Thyroid gland (tissue), 4 donors: ENCODE measurements at places on chromosomes 2 and 18. TPM values are rescaled to one million over a fixed set of nuclear protein-coding genes. Genes with fewer than 3 reads are reported as not detected.
A peak's percentile ranks its signal among the peaks of the same experiment; 100 is the strongest.

SCN2A gene
- 0.11 TPM for total RNA-seq

TSPYL6 gene
- total RNA-seq: 0.54 TPM

PROM2 gene
- 24.3 TPM for total RNA-seq

C18orf32 gene
- 85.6 TPM for total RNA-seq

LHCGR gene
- 0.59 TPM for total RNA-seq

ATAD2B gene
- 49.3 TPM for total RNA-seq

DPP10 gene
- not detected for total RNA-seq

ITGA4 gene
- 6.6 TPM for total RNA-seq

FSHR gene
- not detected for total RNA-seq

- no peaks in the 10 kb centered on the region for H3K4me1 ChIP-seq
- no peak overlapping the region for H3K4me3 ChIP-seq
- H3K27me3 ChIP-seq: no peaks in the 10 kb centered on the region
- DNase-seq: no peak
- H3K27ac ChIP-seq: no peak overlapping the region
Observed at GRCh38 chr2:86706220-86706619, 13.9 kb upstream of the RMND5A start.

DNA sequence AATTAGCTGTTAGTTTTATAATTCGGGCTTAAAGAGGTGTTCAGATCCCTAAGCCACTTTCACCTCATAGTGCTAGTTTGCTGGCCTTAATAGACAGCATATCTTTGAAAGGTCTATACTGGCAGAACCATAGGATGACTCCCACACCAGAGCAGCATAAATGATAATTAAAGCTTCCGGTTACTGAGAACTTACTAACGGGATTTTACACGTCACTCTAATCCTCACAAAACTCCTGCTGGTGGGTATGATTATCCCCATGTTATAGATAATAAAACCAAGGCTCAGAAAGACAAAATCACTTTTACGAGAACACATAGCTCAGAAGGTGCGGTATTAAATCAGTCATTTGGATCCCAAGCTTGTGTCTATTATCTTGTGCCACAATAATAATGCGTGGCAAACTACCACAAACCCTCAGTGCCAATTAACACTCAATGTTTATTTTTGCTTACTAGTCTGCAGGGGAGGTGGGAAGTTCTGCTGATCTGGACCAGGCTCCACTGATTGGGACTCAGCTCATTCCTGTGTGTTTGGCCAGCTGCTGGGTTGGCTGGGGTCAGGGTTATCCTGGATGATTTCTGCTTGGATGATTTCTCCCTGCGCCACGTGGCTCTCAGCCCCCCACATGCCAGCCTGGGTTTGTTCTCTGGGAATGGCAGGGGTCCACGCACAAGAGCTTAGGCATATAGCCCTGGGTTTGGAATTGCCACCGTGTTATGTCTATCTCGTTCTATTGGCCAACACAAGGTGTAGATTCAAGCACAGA is 62.3 kb downstream of the TRIB2 start:
- no peak for DNase-seq
- no peaks in the 10 kb centered on the region for H3K36me3 ChIP-seq
- no peak overlapping the region for H3K27ac ChIP-seq

DNA sequence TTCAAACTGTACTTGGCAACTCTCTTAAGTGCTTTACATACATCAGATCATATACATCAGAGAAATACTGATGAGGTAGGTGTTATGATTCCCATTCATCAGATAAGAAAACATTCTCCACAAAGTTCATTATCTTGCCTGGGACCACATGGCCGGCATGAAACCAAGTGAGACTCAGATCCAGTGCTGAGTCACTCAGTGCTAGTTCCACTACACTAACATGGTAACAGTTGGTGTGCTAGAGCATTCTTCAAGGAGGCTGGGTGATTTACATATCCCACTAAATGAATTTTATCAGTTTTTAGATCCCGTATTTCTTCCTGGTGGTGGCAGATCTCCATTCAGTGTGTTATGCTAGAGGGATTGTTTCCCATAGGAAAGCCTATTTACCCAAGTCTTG is 772.0 kb downstream of the CNTNAP5 start:
- DNase-seq: no peak
- H3K4me3 ChIP-seq: no peak overlapping the region
- no peak overlapping the region for H3K27ac ChIP-seq

DNA sequence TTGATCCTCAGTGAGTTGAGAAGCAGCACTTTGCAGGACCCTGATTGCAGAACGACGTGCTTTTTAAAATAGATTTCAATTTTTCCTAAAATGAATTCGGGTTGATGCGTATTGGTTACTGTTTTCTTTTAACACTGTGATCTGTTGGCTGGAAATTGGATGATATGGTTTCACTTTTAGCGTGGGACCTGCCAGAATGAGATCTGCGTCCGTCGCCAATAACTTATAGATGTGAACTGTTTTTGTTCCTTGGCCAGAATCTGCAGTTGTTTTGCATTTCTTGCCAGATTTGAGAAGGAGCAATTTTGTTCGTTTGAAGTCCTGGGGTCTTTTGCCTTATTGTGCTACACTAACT is 703 bp downstream of the UGGT1 start:
- no peak for DNase-seq
- H3K27me3 ChIP-seq: no peaks in the 10 kb centered on the region
- H3K36me3 ChIP-seq: no peaks in the 10 kb centered on the region
- no peak overlapping the region for H3K27ac ChIP-seq

GRCh38 chr2:11029136-11029535 is 117.4 kb downstream of the KCNF1 start:
- H3K36me3 ChIP-seq: no peaks in the 10 kb centered on the region
- H3K27ac ChIP-seq: no peak overlapping the region
- no peak for DNase-seq
- H3K27me3 ChIP-seq: no peaks in the 10 kb centered on the region
- no peak overlapping the region for H3K4me3 ChIP-seq
- H3K4me1 ChIP-seq: no peaks in the 10 kb centered on the region

GRCh38 chr18:33596178-33596854 is 18.3 kb downstream of the ASXL3 start:
- no peaks in the 10 kb centered on the region for H3K27me3 ChIP-seq
- H3K36me3 ChIP-seq: no peaks in the 10 kb centered on the region
- peaks cover 4% of the 10 kb centered on the region for H3K4me1 ChIP-seq

GRCh38 chr18:24876266-24876665 is 415.8 kb downstream of the HRH4 start:
- H3K27me3 ChIP-seq: no peaks in the 10 kb centered on the region
- no peak for DNase-seq
- H3K4me1 ChIP-seq: no peaks in the 10 kb centered on the region

DNA sequence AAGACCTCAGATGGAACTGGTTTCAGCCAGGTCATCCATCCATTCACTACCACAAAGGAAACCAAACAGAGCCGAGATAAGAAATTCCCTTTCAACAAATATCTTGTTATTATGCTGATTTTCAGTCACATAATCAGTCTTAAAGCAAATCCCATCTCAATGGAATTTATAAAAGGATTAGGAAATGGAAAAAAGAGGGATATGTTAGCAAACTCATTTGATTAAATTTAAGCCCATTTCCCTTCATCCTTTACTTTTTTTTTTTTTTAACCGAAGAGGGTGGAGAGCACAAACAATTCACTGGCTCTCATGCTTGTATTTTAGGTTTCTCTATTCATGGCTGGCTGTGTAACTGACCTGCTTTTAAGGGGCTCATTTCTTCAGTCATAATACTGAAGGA is 109.0 kb upstream of the GATA6 start:
- no peaks in the 10 kb centered on the region for H3K27me3 ChIP-seq
- H3K4me3 ChIP-seq: no peak overlapping the region
- no peak for DNase-seq

DNA sequence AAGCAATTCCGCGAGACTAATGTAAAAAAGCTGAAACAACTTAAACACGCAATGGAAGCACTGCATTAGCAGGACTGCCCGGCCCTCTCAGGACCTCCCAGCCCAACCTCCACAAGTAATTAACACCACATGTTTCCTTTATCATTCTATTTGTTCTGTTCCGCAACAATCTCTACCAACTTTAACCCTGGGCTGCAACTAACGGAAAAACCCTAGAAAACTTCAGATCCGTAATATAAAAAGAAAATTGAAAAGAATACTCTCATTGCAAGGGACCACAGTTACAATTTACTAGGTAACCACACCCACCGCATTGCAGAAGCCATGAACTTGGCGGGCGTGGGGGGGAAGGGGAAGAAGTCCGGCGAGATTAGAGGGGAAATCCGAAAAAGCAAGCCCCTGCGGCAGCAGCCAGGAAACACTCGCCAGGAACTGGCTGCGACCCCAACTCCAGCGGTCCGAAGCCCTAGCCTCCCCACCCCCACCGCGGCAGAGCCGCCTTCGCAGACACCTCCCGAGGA is 1.2 kb downstream of the EPB41L3 start:
- peaks cover 3% of the 10 kb centered on the region for H3K4me1 ChIP-seq
- H3K27ac ChIP-seq: no peak overlapping the region
- H3K36me3 ChIP-seq: no peaks in the 10 kb centered on the region
- peak overlapping the region; percentile 40 for H3K4me3 ChIP-seq
- no peaks in the 10 kb centered on the region for H3K27me3 ChIP-seq

- no peaks in the 10 kb centered on the region for H3K27me3 ChIP-seq
- H3K27ac ChIP-seq: no peak overlapping the region
- no peak for DNase-seq
- H3K4me3 ChIP-seq: no peak overlapping the region
Observed at GRCh38 chr2:84443477-84443876, 15.6 kb downstream of the SUCLG1 start.

DNA sequence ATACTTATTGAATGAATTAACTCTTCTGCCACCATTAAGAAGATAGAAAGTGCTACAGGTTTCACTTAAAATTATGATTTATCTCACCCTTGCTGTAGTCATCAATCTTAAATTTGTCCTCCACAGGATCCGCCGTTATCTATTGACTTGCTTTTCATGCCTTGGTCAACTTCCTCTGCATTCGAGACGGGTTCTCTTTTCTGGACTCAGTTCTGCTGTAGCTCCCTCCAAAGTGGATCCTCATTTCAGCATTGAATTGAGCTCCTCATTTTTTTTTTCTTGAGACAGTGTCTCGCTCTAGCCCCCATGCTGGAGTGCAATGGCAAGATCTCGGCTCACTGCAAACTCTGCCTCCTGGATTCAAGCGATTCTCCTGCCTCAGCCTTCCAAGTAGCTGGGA is 27.6 kb downstream of the INPP5D start:
- no peak for DNase-seq
- H3K27ac ChIP-seq: no peak overlapping the region
- H3K27me3 ChIP-seq: no peaks in the 10 kb centered on the region
- no peaks in the 10 kb centered on the region for H3K4me1 ChIP-seq

- H3K4me3 ChIP-seq: no peak overlapping the region
- peaks cover 11% of the 10 kb centered on the region for H3K4me1 ChIP-seq
- no peaks in the 10 kb centered on the region for H3K36me3 ChIP-seq
- H3K27me3 ChIP-seq: no peaks in the 10 kb centered on the region
- DNase-seq: no peak
Observed at GRCh38 chr2:110777531-110778311, 45.3 kb downstream of the ACOXL start.

DNA sequence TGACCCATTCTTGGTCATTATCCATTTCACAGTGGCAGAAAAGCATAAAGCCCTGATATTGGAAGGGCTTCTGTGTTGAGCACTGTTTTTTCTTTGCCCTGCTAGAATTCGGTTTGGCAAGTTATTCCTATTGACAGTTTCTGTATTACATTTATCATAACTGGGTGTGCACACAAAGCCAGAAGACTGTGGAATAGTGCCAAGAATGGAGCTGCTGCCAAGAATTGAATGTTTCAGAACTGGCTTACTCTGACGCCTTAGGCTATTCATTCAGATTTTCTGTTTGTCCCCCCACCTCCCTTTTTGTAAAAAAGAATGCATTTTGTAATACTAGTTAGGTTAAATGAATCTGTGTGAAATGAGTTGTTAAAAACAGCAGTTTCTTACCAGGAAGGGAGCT is 12.7 kb downstream of the KDM3A start:
- H3K4me1 ChIP-seq: peaks cover 25% of the 10 kb centered on the region
- peaks cover 35% of the 10 kb centered on the region for H3K36me3 ChIP-seq
- H3K27ac ChIP-seq: no peak overlapping the region
- H3K4me3 ChIP-seq: no peak overlapping the region

DNA sequence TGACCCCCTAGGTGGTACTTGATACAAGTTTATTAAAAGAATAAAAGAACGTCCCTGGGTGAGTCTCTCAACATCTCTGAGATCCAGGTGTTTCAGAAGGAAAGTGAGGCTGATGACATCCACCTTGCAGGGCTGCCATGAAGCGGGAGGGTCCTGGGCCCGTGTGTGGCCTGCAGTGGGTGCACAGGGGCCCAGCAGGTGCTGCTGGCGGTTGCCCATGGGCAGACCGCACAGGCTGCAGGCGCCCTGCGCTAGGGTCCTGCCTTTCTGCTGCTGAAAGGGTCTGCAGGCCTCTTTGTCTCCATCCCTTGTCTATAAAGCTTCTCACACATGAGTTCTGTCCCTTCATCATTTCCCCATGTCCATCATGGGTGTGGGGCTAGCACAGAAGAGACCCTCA is 247.0 kb downstream of the TFCP2L1 start:
- H3K4me1 ChIP-seq: peaks cover 4% of the 10 kb centered on the region
- no peaks in the 10 kb centered on the region for H3K27me3 ChIP-seq
- no peak overlapping the region for H3K4me3 ChIP-seq
- no peak for DNase-seq
- no peak overlapping the region for H3K27ac ChIP-seq
- no peaks in the 10 kb centered on the region for H3K36me3 ChIP-seq

GRCh38 chr2:53519918-53520841 is 247.4 kb upstream of the CHAC2 start:
- H3K4me1 ChIP-seq: no peaks in the 10 kb centered on the region
- H3K27me3 ChIP-seq: no peaks in the 10 kb centered on the region
- DNase-seq: no peak

- no peaks in the 10 kb centered on the region for H3K36me3 ChIP-seq
- no peak for DNase-seq
- H3K4me1 ChIP-seq: no peaks in the 10 kb centered on the region
- no peak overlapping the region for H3K4me3 ChIP-seq
- no peaks in the 10 kb centered on the region for H3K27me3 ChIP-seq
- no peak overlapping the region for H3K27ac ChIP-seq
Observed at GRCh38 chr18:68354176-68354575, 360.7 kb downstream of the TMX3 start.
